ENCODE measurements at places on chromosomes 1 and 21.

DNA sequence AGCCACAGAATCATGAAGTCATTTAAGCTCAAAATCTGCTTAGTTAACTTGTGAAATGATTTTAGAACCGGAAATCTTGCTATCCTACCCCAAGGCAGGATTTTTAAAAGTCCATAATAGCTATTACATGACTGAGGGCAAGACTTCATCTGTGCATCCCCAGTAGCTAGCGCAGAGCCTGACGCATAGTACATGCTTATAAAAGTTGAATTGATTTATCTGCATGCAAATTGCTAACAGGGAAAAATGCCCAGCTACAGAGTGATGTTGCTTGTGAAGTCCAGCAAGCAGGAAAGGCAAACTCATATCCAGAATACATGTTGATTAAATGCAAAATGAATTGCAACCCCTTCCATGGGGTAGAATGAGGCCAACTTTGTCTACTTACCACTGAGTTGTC is 8.1 kb upstream of the MAP1LC3C start:
- no peak overlapping the region for H3K4me3 ChIP-seq
- no peaks in the 10 kb centered on the region for H3K36me3 ChIP-seq
- no peak for DNase-seq

- H3K36me3 ChIP-seq, result no peaks in the 10 kb centered on the region
- H3K27me3 ChIP-seq, result peaks cover 26% of the 10 kb centered on the region
- no peak overlapping the region for H3K4me3 ChIP-seq
- no peak overlapping the region for H3K27ac ChIP-seq
- no peak for DNase-seq
Measured at GRCh38 chr1:11406845-11407244, 72.1 kb upstream of the DISP3 start.

DNA sequence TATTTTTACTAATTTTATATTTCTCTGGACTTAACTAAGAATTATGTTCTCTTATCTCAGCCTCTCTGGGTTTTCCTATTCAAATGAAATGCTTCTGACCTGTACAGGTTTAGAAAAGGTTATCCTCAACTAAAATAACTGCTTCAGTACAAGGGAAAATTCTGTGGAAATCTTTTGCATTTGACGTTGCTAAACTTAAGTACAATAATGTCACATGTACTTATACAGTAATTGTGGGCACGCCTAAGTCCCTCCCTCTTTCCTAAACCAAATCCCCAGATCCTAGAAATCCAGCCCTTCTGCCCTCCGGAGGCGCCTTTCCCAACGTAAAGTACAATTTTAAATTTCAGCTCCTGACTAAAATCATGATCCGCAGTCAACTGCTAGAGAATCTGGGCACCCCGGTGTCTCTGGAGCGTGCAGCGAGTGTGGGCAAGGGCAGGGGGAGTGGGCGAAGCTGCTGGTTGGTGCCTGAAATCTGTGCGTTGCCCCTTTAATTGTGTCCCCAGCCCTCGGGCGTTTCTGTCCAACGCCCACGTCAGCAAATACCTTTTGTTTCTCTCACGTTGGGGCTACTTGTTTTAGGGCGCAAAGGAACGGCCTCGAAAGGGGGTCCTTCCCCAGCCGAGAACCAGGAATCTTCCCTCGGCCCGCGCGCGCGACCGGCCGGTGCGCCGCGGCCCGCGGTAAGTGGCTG is at the start of gene ZBTB8A:
Gene ZBTB8A, plus strand, starts transcription at position 541 of the 697 bp plus-strand sequence. CDS start 53,505 bp downstream, outside the sequence.
- H3K27me3 ChIP-seq, result no peaks in the 10 kb centered on the region
- H3K27ac ChIP-seq, result peak within 1 kb of the TSS; percentile 84
- peak within 1 kb of the TSS; percentile 66 for H3K4me3 ChIP-seq
- H3K36me3 ChIP-seq, result no peaks in the 10 kb centered on the region
- H3K4me1 ChIP-seq, result no peaks in the 10 kb centered on the region

- H3K4me1 ChIP-seq, result no peaks in the 10 kb centered on the region
- no peaks in the 10 kb centered on the region for H3K27me3 ChIP-seq
- no peaks in the 10 kb centered on the region for H3K36me3 ChIP-seq
Measured at GRCh38 chr1:209023790-209024189, 559.7 kb upstream of the CAMK1G start.

DNA sequence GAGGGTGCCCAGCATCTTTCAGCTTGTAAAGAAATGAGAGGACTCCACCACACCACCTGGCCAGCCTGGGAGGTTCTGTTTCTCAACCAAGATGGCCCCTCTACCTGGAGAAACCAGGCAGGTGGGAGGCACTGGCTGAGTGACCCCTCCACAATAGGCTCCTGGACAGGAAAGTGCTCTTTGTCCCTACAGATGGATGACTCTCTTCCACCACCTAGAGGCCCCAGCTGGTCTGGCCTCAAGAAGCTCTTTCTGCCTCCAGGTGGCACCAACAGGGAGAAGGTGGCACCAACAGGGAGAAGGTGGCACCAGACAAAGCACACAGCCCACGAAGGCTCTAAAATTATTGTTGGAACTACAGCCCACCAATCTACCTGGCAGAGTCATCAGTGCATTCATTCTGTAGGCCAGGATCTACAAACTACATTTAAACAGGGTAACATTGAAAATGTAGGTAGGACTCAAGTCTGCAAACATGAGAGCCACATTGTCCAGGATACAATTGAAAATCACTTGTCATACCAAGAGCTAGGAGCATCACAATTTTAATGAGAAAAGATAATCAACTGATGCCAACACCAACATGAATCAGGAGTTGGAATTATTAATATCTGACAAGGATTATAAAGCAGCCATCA is 14.4 kb downstream of the TMPRSS3 start:
- H3K4me1 ChIP-seq, result no peaks in the 10 kb centered on the region
- DNase-seq, result no peak
- no peaks in the 10 kb centered on the region for H3K27me3 ChIP-seq
- H3K36me3 ChIP-seq, result no peaks in the 10 kb centered on the region

DNA sequence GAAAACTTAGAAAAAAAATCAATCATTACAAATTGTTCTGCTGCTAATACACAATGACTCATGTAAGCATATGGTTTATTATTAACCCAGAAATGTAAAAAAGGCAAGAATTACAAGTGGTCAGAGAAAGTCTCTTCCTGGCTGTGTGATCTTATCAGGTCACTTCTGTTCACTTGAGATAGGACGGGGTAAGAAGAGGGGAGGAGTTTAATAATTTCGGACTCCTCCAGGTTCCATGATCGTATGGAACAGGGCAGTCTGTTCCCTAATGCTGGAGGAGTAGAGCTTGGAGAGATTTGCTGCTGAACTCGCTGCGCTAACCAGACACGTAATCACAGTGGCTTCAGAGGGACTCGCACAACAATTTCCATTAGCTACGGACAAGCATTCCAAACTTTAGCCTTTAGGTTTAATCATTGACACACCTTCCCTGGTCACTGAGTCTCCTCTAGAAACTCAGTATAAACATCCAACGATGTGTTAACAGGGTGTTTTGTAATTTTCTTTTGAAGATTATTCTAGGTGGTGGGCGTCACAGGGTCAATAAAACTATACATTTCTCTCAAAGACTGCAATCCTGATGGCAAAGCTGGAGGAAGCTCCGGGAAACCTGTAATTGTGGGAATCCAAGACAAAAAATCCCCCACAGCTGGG is 1.3 kb downstream of the CRYZ start:
- no peaks in the 10 kb centered on the region for H3K27me3 ChIP-seq
- H3K27ac ChIP-seq, result no peak overlapping the region
- H3K36me3 ChIP-seq, result no peaks in the 10 kb centered on the region
- peak overlapping the region; percentile 64 for H3K4me3 ChIP-seq
- H3K4me1 ChIP-seq, result peaks cover 61% of the 10 kb centered on the region

GRCh38 chr1:94329276-94329675 is 88.9 kb upstream of the ABCD3 start:
- no peak overlapping the region for H3K4me3 ChIP-seq
- no peaks in the 10 kb centered on the region for H3K36me3 ChIP-seq
- no peak for DNase-seq
- H3K4me1 ChIP-seq, result peaks cover 45% of the 10 kb centered on the region
- no peak overlapping the region for H3K27ac ChIP-seq

- DNase-seq, result no peak
- no peaks in the 10 kb centered on the region for H3K36me3 ChIP-seq
- H3K27me3 ChIP-seq, result no peaks in the 10 kb centered on the region
- H3K4me3 ChIP-seq, result no peak overlapping the region
- no peaks in the 10 kb centered on the region for H3K4me1 ChIP-seq
Measured at GRCh38 chr1:23521588-23521987, 9.4 kb downstream of the E2F2 start.

DNA sequence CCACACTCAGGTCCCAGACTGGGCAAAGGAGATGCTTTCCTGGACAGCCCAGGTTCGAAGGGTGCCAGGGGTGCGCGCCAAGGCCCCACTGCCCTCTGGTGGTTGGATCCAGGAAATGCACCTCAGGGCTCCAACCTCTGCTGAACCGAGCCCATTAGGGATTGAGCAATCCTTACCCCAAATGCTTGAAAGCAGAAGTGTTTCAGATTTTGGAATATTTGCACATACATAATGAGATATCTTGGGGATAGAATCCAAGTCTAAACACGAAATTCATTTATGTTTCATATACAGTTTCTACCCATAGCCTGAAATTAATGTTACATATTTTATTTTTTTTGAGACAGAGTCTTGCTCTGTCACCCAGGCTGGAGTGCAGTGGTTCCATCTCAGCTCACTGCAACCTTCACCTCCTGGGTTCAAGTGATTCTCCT is 57.4 kb downstream of the SLC9A1 start:
- H3K4me3 ChIP-seq, result no peak overlapping the region
- peak; percentile 92 for DNase-seq
- H3K36me3 ChIP-seq, result peaks cover 5% of the 10 kb centered on the region
- H3K4me1 ChIP-seq, result peaks cover 21% of the 10 kb centered on the region
- H3K27ac ChIP-seq, result no peak overlapping the region

DNA sequence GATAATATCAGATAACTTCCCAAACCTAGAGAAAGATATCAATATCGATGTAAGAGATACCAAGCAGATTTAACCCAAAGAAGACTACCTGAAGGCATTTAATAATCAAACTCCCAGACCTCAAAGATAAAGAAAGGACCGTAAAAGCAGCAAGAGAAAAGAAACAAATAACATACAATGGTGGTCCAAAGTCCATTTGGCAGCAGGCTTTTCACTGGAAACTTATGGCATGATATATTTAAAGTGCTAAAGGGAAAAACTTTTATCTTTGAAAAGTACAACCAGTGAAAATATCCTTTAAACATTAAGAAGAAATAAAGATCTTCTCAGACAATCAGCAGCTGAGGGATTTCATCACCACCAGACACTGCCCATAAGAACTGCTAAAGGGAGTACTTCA is 812.7 kb upstream of the ADAMTS5 start:
- no peak overlapping the region for H3K4me3 ChIP-seq
- no peaks in the 10 kb centered on the region for H3K27me3 ChIP-seq
- no peak overlapping the region for H3K27ac ChIP-seq
- no peak for DNase-seq
- H3K36me3 ChIP-seq, result no peaks in the 10 kb centered on the region

DNA sequence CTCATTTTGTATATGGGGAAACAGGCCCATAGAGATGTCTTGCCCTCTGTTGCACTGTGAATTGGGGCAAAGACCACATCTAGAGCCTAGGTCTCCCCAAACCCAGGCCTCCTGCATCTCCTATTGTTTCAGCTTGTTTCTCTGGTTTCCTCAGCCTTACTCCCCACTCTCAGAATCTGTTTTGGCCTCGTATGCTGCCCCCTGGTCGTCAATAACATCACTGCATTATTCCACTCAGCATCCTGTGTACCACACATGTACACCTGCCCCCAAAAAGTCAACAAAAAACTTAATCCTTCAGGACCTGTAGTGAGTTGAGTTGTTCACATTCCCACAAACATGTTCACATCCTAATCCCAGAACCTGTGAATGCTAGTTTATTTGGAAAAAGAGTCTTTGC is 184.8 kb downstream of the BRINP2 start:
- no peak for DNase-seq
- no peak overlapping the region for H3K27ac ChIP-seq
- no peak overlapping the region for H3K4me3 ChIP-seq
- no peaks in the 10 kb centered on the region for H3K27me3 ChIP-seq
- no peaks in the 10 kb centered on the region for H3K36me3 ChIP-seq

DNA sequence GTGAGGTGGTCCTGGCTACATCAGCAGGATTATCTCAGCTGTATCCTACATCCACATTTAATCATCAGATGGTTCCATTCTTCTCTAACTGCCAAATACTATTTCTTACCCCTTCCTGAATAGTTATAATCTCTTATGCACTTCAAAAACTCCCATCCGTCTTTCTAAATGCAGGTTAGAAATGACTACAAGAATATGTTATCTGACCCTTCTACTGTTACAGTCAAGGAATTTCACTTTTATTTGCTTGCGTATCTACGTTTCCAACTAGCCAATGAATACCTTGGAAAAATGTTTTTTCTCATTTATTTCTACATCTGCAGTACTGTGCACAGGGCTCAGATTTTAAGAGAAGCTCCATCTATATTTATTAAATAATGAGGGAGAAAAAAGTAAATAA is 709.9 kb downstream of the KCNT2 start:
- H3K27ac ChIP-seq, result no peak overlapping the region
- no peaks in the 10 kb centered on the region for H3K36me3 ChIP-seq
- no peaks in the 10 kb centered on the region for H3K4me1 ChIP-seq
- DNase-seq, result no peak
- no peaks in the 10 kb centered on the region for H3K27me3 ChIP-seq

GRCh38 chr21:36186506-36187399 is 30.1 kb downstream of the DOP1B start:
- H3K27ac ChIP-seq, result no peak overlapping the region
- H3K4me1 ChIP-seq, result peaks cover 16% of the 10 kb centered on the region
- no peaks in the 10 kb centered on the region for H3K36me3 ChIP-seq

- no peaks in the 10 kb centered on the region for H3K27me3 ChIP-seq
- no peak overlapping the region for H3K4me3 ChIP-seq
- peak; percentile 66 for DNase-seq
- peak overlapping the region; percentile 3 for H3K27ac ChIP-seq
Measured at GRCh38 chr21:39022863-39023693, 160.2 kb downstream of the PSMG1 start.

- H3K27me3 ChIP-seq, result peaks cover 3% of the 10 kb centered on the region
- no peaks in the 10 kb centered on the region for H3K4me1 ChIP-seq
- no peak overlapping the region for H3K4me3 ChIP-seq
- no peak for DNase-seq
- H3K36me3 ChIP-seq, result no peaks in the 10 kb centered on the region
Measured at GRCh38 chr1:228071839-228072657, 10.5 kb upstream of the ARF1 start.

DNA sequence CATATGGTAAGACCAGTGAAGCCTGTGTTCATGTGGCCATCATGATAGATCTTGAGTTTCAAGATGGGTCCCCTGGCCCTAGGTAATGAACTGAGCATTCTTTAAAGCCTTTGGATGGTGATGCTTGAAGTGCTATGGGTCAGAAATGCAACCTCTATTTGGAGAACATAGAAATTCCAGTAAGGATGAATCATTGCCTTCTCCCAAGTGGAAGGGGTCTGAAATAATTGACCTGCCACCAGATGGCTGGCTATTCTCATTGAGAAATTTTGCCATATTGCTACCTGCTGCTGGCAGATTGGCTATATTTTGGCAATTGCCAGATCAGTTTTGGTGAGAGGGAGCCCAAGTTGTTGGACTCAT is 739 bp upstream of the IFI6 start:
- no peak overlapping the region for H3K4me3 ChIP-seq
- no peak for DNase-seq
- H3K27me3 ChIP-seq, result no peaks in the 10 kb centered on the region

GRCh38 chr1:27598902-27599528 is 4.9 kb downstream of the AHDC1 start:
- no peaks in the 10 kb centered on the region for H3K27me3 ChIP-seq
- peak overlapping the region; percentile 95 for H3K27ac ChIP-seq
- peak; percentile 94 for DNase-seq
- no peaks in the 10 kb centered on the region for H3K36me3 ChIP-seq
- peaks cover 87% of the 10 kb centered on the region for H3K4me1 ChIP-seq
- H3K4me3 ChIP-seq, result peak overlapping the region; percentile 1

- no peak for DNase-seq
- no peaks in the 10 kb centered on the region for H3K36me3 ChIP-seq
- peaks cover 38% of the 10 kb centered on the region for H3K27me3 ChIP-seq
- H3K4me3 ChIP-seq, result no peak overlapping the region
- H3K4me1 ChIP-seq, result no peaks in the 10 kb centered on the region
- H3K27ac ChIP-seq, result no peak overlapping the region
Measured at GRCh38 chr1:75127916-75128717, 6.1 kb upstream of the LHX8 start.
